RPMI8226 (cell line): ENCODE measurements at places on chromosomes 2 and 18.

DNA sequence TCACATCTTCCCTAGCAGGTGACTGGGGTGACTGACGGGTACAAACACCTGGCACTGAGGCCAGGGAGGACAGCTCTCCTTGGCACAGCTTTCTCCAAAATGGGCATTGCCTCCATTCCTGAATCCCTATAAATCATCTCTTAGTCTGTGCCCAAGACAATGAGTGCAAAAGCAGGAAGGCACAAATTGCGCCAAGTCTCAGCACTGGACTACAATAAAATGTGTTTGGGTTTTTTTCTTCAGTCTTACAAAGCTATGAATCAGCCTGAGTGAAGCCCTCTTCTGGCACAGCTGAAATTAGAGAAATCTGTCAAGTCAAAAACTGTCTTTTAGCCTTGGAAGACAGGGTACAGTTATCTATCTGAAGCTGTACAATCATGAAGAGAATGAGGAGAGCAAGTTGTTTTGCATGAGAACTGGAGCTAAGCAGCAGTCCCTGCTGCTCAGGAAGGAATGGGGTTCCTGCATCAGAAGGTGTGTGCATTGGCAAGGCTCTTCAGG is 90.8 kb downstream of the EPB41L3 start:
- DNase-seq: no peak

DNA sequence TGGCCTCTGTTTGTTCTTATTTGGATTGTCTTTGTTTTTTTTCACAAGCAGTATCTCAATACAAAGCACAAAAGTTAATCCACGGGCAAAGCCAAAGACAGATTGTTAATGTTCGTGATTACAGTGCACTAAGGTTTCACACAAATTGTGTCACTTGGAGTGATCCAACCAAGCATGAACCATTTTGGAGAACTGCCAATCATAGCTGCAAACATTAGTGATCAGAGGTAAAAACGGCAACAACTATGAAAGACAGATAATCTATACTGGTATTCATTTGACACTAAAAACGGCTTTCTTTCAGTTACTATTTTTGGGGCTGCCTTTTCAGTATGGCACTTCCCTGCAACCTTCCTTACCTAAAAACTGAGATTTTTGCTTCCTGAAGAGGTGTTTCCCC is 213.1 kb upstream of the GULP1 start:
- no peak for DNase-seq

- DNase-seq: peak; percentile 50
These were observed 7.2 kb downstream of the SLC66A2 start for GRCh38 chr18:79944126-79944731.

- DNase-seq: no peak
These were observed 75.3 kb downstream of the REV1 start for GRCh38 chr2:99414566-99414965.

DNA sequence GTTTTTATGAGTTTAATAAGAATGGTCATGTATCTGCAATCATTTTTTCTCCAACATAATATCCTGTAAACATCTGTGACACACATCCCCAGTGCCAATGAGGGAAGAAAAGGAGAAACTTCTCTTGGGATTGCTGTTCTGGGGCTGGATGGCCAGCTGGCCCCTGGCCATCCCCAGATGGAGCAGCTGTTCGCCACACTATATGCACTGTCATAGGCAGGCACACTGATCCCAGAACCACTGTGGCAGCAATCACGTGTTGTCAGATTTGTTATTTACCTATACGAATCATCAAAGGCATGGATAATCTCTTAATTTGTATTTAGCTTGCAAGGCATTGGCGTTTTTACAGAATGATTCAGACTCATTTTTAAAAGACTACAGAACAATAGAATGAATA is 167.6 kb upstream of the ACAA2 start:
- no peak for DNase-seq

DNA sequence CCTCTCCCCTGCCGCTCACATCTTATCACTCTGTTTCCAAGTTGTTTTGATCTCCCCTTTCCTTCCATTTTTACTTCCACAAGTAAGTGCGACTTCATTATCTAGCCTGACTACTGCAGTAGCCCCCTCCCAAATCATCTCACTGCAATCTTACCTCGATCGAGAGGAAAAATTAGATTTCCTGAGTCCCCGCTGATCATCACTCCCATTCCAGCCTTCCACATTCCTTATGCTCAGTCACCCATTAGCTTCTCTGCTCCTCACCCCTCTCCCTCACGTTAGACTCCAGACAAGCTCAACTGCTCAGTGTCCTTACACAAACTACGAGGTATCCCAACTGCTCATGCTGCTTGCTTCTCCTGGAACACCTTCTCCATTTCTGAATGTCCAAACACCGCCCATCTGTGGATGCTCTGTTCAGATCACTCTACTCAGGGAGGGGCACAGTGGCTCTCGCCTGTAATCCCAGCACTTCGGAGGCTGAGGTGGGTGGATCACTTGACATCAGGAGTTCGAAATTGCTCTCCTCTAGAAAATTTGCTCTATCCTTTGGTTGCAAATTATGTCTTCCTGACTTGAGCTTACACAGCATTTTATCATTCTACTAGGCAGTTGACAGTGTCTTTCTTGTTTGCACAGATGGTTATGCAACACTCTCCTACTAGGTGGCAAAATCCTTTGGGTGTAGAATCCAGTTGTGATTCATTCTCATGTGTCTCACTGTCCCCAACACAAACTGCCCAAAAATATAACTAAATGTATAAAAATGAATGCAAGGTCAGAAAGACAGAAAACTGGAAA is 96.5 kb downstream of the INO80D start:
- no peak for DNase-seq
